ENCODE measurements at places on chromosomes 11 and 22.
A peak's percentile ranks its signal among the peaks of the same experiment; 100 is the strongest.

DNA sequence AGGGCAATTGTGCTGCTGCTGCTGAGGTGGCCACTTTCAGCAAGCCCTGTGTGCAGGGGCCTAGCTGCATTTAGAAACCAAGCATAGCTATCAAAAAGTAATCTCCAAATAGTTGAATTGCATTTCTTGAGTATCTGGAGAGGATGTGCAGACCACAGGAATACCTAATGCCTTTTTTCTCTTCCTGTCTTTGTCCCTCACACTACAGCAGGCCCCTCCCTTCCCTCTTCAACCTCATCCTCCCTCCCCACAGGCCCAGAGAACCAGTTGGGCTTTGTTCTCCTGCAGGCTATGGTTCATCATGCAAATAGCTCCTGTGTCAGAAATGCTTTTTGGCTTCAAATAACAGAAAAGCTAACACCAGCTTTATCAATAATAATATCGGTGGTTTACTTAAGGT lies 47.7 kb downstream of the DKK3 start:
- DNase-seq, result no peak

GRCh38 chr22:24322522-24322921 lies 51.9 kb downstream of the SPECC1L start:
- no peak for DNase-seq

- peak; percentile 6 for DNase-seq
Measured at GRCh38 chr11:112613051-112613972, 347.9 kb upstream of the NCAM1 start.

GRCh38 chr11:116557282-116557681 lies 215.5 kb downstream of the BUD13 start:
- DNase-seq, result peak; percentile 7

DNA sequence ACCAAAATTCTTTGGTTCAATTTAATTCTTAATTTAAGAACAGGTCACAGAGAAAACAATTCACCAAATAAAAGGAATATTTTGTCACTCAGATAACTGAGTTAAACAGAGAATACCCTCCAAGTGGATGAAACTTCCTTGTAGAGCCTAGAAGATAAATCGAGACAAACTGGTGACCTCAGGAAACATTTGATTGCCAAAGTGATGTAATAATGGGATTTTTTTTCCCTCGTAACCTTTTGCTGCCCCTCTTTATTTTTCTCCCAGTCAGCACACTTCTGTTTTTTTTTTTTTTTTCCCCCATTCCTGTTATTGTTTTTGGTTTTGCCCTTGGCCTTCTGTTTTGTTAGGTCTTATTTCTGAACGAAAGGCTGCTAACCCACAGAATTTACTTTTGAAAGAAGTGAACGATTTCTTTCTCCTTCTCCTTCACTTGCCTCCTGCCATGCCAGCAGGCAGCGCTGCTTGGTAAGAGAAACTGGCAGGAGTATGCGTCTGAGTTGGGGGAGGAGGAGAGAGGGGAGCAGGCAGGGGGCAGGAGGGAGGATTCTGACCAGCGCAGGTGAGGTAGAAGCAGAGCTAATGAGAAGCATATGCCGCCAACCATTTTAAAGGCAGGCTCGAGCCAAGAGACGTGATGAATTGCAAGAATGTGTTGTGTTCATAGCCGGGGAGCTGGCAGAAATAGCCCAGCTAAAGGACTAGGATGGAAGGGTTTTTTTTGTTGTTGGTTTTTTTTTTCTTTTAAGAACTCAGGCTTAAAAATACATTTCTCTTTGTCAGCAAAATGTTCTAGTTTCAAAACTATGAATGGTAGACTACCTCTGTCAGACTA lies 121.9 kb upstream of the MTMR2 start:
- peak; percentile 61 for DNase-seq

DNA sequence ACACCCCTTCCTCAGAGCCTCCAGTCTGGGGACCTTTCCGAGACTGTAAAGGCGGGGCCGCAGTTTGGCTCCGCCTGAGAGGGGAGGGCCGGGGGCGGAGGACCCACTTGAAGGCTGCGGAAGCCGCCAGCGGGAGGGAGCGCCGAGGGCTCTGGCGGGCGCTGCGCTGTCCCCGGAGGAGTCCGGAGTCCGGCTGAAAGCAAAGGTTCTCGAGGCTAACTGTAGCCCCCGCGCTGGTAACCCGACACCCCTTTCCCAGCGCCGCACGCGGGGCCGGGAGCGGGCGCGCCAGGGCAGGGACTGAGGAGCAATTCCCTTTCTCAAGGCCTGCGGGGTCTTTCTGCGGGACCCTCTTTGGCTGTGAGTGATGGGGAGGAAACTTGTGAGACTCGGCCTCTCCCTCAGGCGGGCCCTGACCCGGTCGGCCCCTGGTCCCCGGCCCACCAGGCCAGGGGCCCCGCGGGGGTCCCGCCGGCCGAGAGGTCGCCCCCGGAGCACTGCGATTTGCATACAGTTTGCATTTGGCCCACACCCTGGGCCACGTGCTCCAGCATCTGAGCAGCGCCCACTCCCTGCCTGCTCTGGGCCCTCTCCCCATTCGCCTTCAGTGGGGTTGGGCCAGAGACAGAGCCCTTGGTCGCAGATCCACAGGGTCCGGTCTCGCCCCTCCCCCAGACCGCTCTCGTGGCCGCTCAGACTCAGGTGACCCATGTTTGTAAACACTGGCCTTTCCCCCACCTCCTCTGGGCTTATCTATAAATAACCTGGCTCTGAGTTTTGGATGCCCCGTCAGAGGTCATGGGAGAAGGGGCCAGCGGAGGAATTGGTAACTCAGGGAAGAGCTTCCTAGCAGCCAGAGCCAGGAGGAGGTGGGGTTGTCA lies 519 bp upstream of the ART5 start:
- DNase-seq, result peak; percentile 12

DNA sequence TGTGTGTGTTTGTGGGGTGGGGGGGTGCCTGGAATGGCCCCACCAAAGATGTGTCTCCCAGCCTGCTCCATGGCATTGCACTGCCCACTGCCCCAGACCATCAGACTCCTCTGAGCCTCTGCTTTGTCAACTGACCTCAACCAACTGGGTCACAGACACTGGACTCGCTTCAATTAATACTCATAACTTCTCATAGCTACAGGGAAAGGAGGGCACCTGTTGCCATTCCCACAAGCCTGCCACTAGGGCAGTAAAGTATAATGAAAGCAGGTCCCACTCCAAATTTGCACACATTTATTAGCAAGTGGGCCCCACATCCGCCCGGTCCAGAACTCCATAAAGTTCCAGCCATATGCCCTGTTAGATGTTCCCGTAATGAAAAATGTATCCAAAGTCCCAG lies 70.5 kb upstream of the PRDM11 start:
- DNase-seq, result no peak
